ENCODE measurements at places on chromosomes 16 and 17.

- peak; percentile 95 for DNase-seq
Measured at GRCh38 chr17:58249270-58250133, 11.1 kb downstream of the LPO start.

DNA sequence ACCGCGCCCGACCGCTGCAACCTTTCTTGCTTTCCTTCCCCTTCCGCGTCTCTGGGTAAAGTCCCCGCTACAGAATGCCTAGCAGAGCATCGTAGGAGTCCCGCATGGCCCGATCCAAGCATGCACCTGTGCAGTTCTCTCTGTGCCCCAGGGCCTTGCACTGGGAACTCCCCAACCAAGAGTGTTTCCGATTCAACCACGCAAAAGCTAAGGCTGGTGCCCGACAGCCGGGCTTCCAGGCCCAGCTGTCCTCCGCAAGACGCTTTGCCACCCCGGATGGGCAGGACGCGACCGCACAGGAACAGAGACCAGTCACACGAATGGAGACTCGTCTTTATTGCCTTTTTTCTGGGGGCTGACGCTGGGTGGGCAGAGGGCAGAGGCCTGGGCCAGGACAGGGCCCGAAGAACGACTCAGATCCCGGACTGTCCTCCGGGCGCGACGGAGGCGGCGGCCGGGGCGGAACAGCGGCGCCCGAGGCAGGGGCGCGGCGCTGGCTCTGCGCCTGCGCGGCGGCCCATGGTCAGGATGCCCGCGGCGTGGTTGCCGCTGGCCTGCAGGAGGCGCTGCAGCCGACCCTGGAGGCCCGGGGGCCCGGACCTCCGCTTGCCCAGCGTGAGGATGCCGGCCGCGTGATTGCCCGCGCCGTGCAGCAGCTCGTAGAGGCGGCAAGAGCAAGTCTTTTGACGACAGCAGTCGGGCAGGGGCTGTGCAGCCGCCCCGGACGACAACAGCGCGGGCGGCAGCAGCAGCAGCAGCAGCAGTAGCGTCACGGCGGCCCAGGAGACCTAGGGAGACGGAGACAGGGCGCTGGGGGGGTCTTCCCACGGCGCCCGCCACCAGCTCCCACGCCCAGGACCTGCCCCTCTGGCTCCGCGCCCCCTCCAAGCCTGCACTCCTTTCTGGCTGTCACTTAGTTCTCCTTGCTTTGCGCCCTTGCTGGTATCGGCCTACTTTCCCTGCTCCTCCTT is 1.2 kb downstream of the HCRT start:
- peak; percentile 98 for DNase-seq

DNA sequence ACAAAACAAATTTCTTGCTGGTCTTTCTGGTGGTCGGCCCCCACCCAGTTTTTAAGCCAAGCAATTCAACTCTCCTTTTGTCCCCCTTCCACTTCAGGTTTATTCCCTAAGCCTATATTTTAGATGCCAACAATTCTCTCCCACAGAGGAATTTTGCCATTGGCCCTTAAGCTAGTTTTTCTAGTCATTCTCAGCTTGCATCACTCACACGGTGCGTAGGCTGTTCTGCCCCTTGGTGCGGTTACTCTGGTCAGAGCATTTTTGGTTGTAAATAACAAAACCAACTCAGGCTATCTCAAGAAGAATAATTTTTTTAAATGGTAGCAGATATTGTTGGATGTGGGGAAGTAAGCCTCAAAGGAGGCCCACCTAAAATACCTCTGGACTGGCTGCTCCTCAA is 33.7 kb upstream of the DYNLL2 start:
- no peak for DNase-seq

- peak; percentile 87 for DNase-seq
Measured at GRCh38 chr16:86363057-86363490, 147.3 kb upstream of the FOXF1 start.

DNA sequence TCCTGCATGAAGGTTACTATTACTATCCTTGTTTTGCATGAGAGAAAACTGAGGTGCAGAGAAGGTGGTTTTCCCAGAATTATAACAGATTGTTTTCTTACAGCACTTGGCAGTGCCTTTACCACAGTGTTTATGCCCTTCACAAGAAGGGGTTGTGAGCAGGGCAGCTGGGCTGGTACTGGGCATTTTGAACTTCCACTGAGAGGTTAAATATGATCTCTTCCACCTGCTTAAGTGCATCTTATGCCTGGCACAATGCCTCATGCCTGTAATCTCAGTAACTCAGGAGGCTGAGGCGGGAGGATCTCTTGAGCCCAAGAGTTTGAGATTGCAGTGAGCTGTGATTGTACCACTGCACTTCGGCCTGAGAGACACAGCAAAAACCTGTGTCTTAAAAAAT is 36.2 kb downstream of the NDE1 start:
- DNase-seq = no peak

DNA sequence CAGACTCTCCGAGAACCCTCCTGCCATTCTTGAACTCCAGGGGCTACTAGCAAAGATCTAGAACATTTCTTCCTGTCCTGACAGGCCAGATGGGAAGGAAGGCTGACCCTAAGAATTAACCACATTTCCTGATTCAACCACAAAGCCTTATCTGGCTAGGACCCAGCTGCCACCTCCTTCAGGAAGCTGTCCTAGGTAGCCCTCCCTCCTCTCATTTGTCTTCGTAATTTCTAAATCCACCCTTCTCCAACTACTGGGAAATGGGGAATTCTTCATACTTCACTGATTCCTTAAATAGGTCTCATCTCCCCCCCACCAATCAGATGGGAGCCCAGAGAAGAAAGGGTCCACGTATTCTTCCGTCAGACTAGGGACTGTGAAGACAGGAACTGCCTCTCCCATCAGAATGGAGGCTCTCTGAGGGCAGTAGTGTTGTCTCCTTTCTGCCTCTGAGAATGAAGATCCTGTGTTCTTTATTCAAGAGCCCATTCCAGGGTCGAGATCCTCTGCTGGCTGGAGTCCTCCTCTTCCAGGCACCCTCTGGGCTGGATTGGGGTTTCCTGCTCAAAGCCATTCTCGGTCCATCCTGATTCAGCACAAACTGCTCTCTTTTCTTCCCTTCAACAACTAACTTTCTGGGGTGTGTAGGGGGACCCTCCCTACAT is 2.1 kb downstream of the SAMD14 start:
- DNase-seq = no peak

GRCh38 chr17:65173284-65173793 is 36.2 kb downstream of the RGS9 start:
- no peak for DNase-seq

DNA sequence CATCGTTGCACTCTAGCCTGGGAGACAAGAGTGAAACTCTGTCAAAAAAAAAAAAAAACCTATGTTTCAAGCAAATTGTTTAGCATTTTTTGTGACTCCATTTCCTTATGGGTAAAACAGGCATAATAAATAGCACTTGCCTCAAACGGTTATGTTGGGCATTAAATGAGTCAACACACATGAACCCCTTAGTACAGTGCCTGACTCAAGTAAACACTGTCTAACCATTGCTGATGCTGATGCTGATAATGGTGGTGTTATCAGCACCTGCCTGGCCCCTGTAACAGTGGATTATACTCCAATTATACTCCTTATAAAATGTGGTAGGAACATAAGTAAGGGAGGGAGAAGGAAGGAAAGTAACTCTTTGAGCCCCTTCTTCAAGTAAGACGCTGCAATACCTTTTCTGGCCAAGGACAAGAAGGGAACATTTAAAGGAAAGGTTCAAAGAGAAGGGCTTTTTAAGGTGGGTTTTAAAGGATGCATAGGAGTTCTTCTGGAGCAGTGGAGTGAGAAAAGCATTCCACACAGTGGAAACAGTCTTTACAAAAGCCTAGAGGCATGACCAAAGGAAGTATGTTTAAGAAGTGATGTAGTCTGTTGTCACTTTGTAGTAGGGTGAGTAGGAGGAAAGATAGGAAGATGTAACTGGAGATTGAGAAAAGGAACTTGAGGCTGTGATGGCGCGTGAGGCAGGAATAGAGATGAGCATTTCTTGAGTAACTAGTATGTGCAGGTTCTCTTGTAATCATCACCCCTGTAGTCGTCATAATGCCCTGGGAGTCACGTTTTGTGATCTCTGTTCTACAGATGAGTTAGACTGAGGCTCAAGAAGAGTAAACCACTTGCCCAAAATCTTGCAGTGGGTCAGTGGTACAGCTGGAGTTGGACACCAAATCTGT is 4.3 kb downstream of the SCNN1B start:
- DNase-seq = no peak

DNA sequence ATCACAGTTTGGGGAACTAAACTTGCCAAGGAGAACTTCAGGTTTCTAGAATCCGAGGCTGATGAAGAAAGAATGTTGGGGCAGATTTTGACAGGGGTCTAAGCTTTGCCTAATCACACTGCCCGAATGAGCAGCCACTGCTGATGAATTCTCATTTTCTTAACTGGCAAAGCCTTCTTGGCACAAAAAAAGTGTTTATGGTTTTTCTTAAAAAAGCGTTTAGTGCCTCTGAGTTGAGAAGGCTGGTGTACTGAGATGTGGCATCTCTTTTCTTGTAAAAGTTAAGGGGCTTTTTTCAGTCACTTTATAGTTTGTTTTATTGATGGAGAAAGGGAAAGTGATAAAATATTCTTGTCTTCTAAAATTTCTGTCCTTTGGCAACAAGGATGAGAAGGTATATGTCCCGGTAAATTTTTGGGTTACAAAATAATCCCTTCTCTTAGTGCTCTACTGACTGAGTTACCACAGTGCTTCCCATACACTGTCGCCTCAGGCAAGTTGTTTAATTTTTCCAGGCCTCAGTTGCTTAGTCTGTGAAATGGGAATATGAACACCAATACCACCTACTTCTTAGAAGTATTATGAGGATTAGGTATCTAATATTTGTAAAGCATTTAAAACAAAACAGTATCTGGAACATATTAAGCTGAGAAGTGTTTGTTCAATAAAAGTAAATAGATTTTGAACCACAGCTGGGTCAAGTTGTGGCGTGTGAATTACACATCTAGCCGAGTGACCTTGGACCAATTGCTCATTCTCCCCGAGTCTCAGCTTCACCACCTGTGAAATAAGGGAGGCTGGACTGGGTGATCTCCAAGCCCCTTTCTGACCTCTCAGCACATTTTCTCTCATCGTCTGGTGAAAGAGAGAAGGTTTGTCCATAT is 320.8 kb downstream of the HAPSTR1 start:
- DNase-seq = no peak

DNA sequence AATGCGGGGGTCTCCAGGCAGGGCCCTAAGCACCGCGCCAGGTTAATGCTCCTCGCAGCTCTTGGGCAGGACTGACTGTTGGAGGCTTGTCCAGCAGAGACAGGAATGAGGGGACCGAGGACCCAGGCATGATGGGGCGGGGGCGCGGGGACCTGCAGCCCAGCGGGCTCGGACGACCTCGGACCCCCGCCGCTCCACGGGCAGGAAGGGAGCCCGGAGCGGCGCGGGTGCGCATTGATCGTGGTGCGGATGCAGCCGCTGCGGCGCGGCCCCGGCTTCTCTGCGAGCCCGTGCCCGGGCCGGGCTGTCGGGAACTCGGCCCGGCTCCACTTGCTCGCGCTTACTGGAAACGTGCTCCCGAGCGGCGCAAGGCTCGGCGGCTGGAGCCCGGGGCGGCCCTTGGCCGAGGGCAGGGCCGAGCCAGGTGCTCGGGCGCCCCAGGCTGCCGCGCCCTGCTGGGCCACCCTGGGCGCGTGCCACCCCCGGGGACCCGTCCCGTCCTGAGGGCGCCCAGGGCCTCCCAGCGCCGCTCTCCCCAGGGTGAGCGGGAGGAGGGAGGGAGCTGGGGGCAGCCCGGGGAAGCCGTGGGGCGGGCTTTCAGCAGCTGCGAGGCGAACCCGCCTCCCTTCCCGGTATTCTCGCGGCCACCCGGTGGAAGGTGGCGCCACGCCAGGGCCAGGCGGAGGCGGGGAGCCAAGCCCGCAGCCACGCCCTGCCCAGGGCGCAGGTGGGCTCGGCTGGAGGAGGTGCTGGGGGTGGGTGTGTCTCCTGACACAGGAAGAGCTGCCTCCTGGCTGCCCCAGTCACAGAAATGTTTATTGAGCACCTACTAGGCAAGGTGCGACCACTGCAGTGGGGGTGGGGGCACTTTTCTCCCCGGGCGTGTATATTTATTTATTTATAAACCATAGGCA is 45.9 kb downstream of the SOCS3 start:
- DNase-seq = peak; percentile 91

GRCh38 chr17:81103379-81103778 is 61.9 kb upstream of the PVALEF start:
- DNase-seq = no peak

GRCh38 chr17:77833769-77834168 is 124.7 kb upstream of the TNRC6C start:
- DNase-seq = no peak

GRCh38 chr16:21263640-21264570 is 14.2 kb downstream of the CRYM start:
- peak; percentile 50 for DNase-seq

DNA sequence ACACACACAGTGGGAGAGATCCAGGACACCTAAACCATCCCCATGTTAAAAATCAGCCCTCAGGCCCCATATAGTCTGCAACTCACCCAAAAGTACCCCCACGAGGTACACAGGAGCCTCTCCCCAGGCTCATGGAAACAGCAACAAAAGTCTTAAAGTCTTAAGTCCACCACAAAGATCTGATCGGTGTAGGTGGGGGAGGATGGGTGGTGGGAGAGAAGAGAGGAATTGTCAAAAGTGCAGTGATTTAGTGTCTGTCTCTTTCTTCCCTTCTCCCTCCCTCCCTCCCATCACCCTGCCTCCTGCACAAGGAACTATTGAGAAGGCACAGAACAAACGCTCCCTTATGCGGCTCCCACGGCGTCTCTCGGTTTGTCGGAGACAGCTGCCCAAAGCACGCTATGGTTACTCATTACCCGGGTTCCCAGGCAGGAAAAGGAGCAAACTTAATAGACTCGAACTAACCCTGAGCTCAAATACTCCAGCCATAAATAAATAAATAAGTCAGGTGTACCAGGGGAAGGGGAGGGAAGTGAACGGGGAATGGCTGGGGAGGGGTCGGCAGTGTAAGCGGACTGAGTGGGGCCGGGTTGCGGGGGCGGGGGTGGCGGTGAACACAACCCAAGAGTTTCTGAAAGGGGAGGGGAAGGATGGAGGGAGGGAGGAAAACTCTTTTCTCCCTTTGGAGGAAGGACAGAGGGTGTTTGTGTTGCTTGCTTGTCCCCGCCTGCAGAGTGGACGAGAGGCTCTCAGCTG is 477.4 kb downstream of the SLC39A11 start:
- peak; percentile 61 for DNase-seq

DNA sequence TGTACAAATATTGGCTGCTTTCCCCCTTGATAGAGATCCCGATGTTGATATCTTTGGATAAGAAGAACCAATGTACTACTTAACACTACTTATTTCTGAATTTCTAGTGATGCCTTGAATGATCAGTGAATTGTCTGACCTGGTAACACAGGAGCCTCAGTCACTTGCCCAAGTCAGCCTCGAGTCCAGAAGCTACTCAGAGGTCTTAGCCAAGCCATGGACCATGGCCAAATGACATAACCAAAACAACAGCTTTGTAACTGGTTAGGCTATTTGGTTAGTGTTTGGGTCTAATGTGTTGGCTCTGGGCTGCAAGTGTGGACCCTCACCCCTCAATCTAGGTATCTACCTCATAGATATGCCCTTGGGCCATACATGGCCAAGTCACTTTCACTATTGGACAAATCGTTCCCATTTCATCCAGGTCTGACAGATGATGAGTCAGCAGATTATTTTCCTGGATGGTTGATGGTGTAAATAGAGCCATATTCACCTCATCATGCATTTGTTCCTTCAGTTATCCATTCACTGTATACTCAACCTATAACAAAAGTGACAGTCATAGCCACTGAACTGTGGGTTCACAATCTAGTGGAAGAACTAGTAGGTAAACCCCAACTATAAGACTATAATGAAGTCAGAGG is 3.5 kb downstream of the RBFOX1 start:
- no peak for DNase-seq

- peak; percentile 51 for DNase-seq
Measured at GRCh38 chr16:14199624-14200023, 128.5 kb downstream of the MRTFB start.

GRCh38 chr16:2840914-2841313 is 10.8 kb downstream of the ZG16B start:
- no peak for DNase-seq
